ENCODE measurements at places on chromosomes 5 and 9.

- no peak for DNase-seq
Observed at GRCh38 chr5:173075137-173075843, 19.1 kb downstream of the CREBRF start.

DNA sequence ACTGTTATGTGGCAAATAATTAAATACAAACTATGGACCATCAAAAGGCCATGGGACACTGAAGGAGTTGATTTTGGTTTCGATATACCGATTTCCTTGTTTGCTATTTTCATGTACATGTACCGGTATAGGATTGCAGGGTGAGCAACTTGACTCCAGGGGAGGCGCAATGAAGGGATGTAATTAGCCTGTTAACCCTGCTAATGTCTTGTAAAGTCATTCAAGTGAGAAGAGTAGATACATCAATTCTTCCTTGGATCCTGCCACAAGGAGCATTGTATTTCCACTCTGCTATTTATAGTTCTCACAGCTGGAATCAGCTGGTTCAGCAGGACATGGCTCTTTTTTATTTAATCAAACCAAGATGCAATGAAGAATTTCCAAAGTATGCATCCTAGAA is 102.0 kb downstream of the STK32A start:
- no peak for DNase-seq

GRCh38 chr9:13963005-13963653 is 350.8 kb downstream of the NFIB start:
- no peak for DNase-seq

DNA sequence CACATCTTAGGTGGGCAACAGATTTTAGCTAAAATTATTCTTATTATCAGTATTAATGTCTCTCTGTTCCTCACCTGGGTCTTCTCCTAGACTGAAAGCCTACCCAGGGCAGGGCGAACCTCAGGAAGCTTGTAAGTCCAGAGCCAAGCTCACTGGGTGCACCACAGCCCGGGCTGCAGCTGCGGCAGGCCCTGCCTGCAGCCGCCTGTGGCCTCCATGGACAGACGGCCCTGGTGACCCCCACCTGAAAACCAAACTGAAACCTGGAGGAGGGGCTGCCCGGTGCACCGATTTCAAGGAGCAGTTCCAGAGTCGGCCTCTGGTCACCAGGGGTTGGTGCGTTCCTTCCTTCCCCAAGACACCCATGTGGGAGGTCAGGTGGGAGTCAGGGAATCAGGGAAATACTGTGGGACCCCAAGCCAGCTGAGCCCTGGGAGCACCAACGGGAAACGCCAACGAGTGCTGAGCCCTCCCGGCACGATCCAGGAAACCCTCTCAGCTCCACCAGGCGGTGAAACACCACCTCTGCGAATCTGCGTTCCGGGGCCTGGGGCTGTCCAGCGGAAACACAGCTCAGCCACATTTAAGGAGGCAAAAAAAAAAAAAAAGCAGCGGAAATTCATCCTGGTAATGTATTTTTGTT is 68.6 kb upstream of the PPP1R26 start:
- DNase-seq: no peak

- no peak for DNase-seq
Observed at GRCh38 chr9:69172895-69173294, 1.2 kb upstream of the TJP2 start.

DNA sequence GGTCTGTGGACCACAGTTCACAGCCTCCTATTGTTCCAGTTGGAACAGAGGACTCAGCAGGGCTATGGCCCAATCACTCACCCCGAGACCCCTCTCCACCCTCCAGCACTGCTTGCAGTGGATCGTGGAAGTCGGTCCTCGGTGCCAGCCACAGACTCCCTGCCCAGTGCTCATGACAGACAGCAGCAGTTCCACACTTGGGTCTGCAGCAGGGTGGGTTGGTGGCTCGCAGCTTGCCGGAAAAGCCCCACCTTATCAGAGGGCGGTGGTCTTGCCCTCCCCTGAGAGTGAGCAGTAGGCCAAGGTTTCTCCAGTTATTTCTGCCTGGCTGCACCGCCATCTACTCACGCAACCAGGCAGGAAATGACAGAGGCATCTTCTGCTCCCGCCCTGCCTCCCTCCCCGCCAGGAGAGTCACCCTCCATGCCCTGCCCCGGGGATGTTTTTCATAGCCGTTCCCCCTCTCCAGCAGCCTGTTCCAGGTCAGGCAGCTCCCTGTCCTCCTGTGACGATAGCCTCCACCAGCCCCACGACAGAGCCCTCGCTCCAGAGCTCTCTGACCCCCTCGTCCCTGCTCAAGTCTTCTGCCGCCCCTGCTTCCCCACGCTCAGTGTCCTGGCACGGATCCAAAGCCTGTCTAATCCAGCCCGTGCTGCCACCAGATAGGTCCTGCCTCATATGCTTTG is 34.5 kb downstream of the UNC5A start:
- no peak for DNase-seq

DNA sequence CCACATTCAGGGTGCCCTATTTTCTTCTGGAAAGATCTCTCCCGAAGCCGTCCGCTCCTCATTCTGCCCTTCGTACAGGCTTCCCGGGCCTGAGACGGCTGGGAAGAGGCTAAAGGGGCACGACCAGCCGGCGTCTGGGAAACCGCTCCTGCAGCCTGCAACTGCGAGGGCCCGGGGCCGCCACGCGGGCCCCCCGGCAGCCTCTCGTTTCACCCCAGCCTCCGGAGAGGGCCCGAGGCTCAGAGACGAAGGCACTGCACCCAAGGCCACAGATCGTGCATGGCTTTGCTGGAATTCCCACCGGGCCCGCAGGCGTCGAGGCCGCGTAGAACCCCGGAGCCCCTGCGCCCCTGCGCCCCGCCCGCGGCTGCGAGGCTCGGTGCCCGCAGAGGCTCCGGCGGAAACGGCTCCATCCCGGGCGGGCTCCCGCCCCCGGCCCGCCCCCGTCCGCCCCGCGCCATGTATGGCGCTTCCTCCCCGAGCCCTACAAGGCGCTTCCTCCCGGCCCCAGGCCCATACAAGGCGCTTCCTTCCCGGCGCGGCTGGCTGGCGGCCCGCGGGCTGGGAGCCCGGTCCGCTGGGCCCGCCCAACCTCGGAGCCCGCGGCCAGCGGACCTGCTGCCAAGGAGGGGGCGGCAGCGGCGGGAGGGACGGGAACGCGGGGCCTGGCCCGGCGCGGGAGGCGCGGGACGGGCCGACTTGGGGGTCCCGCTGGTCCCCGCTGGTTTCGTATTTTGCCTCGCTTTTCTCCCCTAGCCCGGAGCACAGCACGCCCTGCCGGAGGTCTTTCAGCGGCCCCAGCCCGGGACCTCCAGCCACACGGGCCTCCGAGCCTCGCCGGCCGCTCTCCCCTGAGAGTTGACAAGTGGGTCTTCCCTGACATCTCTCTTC is 26.6 kb downstream of the EGR1 start:
- DNase-seq: peak; percentile 89

- DNase-seq: no peak
Observed at GRCh38 chr9:70936536-70936935, 184.9 kb downstream of the TRPM3 start.

DNA sequence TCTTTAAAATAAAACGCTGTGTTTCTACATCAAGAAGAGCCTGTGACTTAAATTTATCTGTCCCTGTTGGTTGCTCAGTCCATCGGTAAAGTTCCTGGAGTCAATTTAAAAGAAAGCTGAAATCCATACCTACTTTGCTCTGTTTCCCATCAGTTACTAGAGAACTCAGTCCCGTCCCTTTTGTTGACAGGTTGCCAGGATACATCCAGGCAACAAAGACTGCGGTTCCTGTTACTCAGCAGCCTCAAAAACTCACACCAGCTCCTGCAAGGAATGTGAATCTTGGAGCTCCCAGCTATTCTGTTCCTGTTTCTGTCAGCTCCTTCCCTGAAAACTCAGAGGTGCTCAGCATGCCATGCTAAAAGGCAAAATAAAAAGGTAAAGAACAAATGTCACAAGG is at the start of gene ZNF474:
ZNF474 (plus strand) TSS at position 241 of the 400 bp plus-strand sequence. CDS start 22,445 bp downstream, outside the sequence.
- no peak for DNase-seq

- DNase-seq: no peak
Observed at GRCh38 chr5:106755789-106756188, 914.9 kb downstream of the EFNA5 start.

GRCh38 chr5:161432798-161433197 is 113.7 kb downstream of the GABRB2 start:
- no peak for DNase-seq

DNA sequence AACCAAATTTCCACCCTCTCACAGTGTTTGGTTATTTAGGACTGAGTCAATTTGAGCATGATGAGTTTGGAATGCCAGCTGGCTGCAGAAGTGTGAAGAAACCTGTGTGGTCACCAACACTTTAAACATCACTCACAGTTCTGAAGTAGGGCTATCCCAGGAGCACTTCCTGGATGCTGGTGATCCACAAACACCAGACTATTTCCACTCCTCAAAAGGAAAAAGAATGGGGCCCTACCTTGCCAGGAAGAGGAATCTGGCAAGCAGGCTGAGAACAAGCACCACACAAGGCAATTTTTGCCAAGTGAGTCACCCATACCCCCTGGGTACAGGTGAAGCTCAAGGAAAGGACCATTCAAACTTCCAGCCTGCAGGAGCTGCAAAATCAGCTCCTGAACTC is 294.2 kb upstream of the PTGER4 start:
- DNase-seq: no peak

DNA sequence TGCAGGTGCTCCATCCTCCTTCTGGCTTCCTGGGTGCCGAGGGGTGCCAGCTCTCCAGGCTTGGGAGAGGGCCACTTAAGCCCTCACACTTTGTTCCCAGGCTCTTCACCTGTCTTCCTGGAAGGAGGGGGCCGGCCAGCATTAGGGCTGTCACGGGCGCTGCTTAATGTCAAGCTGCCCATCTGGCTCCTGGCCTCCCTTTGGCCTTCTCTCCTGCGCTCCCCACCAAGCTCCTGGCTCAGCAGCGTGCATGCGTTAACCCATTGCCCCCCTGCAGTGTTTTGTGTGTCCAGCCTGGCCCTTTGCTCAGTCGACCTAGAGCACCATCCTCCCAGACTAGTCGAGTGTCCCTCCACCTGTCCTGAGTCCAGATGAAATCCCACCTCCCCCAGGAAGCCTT is 21.3 kb downstream of the NTNG2 start:
- no peak for DNase-seq

DNA sequence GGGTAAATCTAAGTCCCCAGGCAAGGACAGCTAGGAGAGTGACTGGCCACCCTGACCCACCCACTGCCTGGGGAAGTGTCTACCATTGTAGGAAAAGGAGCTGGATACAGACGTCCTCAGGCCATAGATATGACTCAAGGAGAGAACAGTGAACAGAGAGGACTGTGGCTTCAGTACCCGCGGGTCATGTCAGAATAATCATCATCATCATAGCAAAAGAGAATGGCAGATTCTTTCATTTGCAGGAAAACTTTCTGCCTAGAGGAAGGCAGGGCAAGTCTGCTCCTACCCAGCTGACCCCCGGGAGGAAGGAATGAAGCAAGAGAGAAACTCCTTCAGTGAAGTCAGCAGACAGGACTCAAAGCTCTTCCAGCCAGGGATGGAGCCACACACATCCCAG is 52.2 kb upstream of the UBTD2 start:
- DNase-seq: no peak

DNA sequence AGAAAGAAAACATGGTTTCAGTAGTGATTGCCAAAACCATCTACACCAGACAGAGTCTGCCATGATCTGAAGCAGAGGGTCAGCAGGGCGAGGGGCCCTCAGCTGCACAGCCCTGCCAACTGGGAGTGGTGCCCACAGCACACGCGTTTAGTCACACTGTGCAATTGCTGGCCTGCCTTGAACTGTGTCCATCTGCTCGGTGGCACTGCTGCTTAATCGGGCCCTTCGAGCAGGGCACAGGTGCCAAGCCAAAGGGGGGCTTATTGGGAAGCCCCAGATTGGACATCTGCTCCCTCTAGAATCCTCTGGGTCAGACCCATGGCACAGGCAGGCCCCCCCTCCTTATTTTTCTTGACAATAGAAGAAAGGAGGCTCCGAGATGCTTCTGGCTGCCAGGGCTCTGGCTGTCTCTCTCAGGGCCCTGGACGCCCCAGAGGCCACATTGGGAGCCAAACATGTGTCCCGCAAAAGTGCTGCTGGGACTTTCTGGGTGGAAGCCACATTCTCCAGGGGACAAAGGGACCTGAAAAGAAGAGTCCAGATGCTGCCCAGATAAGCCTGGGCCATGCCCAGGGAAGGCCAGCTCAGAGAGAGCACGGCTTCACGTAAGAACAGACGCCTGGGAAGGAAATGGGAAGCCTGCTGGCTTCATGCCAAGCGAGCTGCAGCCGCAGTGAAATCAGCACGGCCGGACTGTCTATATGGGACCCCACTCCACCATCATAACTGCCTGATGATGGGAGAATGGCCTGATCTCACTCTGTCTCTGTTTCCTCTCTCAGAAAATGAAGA is 349.2 kb downstream of the GADD45G start:
- DNase-seq: no peak

GRCh38 chr9:137055385-137056364 is 1.8 kb upstream of the ENTPD2 start:
- DNase-seq: no peak

DNA sequence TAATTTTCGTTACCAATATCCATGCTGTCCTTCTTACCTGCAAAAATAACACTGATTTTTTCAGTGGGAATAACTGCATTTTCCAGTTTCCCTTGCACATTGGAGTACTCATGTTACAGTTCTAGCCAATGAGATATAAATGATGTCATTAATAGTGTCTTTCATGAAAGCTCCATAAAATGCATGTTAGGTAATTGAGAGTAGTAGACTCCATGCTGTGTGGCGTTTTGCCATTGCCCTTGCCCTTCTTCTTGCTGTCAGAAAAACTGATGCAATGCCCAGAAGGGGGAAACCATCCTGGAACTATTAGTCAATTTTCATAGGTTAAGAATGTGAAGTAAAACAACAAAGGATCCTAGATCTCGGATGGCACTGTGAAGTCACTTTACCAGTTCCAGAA is 1765.3 kb downstream of the EFNA5 start:
- no peak for DNase-seq

GRCh38 chr5:137595396-137596079 is 96.4 kb upstream of the SPOCK1 start:
- DNase-seq: no peak

GRCh38 chr9:2729003-2729402 is 11.7 kb downstream of the KCNV2 start:
- no peak for DNase-seq

DNA sequence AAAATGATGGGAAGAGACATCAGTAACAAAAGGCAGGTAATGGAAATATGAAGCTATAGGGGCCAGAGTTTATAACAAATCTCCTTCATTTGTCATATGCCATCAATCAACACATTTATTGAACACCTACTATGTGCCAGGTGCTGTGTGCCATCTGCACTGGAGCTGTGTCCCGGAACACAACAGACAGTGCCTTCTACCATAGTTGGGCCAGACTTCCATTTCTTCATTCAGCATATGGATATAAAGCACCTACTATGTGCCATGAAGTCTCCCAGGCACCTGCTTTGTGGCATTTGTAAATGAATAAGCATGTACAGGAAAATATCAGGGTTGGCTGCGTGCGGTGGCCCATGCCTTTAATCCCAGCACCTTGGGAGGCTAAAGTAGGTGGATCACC is 112.5 kb upstream of the ERCC6L2 start:
- no peak for DNase-seq

GRCh38 chr5:1018596-1018995 is 10.0 kb downstream of the NKD2 start:
- DNase-seq: no peak

DNA sequence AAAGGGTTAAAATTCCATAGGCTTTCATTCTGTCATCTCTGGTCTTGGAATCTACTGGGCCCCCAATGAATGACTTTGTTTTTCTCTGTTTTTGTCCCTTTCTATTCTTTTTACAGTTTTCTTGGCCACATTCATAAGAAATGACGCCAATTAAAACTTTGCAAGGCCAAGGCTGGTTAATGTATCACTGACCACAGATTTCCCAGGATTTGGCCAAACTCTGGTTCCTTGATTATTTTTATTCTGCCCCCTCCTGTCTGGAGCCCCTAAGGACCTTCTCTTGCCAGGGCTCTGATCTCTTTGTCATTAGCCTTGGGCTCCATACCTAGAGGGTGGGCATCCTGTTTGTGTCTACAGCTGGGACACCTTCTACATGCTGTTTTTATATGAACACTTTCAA is 388.9 kb upstream of the PAPPA start:
- DNase-seq: no peak

All from CD4-positive, alpha-beta T cell treated with Interleukin-15 for 1 hour (primary cell).